ENCODE measurements at places on chromosomes 5 and 9. TPM values are rescaled to one million over a fixed set of nuclear protein-coding genes. Genes with fewer than 3 reads are reported as not detected.
A peak's percentile ranks its signal among the peaks of the same experiment; 100 is the strongest.

GRCh38 chr9:96425500-96426169, 7.5 kb upstream of the ZNF367 start:
- DNase-seq: no peak

DNA sequence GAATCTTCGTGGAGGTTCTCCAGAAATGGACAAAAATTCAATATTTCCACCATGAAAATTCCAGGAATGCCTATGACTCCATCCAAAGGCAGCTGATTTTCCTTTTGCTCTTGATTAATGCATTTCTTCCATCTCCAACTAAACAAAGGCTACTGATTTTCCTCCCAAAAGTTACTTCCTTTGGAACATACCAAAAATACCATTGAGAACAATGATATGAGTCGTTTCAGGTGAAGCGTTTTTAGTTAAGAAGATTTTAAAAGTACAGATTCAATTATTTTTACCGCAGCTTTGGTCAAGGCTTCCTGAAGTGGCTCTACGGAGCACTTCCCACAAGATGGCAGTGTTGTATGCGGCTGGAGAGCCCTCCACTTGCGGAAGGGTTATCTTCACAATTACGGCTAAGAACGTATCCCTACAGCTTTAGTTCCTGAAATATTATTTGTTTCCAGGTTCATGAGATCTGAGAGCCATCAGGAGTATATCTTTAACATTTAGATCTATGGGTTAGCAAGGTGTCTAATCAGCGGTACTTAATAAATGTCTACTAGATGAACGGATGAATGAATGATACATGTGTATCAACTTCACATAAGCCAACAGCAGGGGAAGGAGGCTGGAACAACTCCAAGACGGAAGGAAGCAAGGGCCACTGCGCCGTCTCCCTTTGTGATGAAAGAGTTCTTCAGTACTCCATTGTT, 35.9 kb upstream of the ARSB start:
- peak; percentile 62 for DNase-seq

DNA sequence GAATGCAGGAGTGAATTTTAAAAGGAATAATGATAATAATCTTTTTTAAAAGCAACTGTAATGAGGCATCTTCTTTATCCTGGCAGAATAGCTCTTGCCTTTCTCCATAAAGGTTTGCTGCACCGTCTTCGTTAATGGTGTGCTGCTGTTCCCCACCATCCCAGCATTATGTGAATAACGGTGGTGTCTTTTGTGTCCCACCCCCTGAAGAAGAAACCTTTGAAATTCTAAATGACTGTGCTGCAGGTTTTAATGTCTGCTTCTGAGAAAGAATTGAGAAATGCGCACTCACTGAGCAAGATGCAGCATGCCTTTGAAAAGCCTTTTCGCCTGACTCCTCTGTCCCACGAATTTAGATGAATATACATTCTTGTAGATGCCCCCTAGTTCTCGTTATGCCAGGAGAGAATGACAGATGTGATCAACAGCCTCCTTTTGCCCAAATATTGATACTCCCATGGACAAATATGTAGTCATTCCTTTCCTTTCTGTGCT, 246.1 kb upstream of the ZNF462 start:
- no peak for DNase-seq

DNA sequence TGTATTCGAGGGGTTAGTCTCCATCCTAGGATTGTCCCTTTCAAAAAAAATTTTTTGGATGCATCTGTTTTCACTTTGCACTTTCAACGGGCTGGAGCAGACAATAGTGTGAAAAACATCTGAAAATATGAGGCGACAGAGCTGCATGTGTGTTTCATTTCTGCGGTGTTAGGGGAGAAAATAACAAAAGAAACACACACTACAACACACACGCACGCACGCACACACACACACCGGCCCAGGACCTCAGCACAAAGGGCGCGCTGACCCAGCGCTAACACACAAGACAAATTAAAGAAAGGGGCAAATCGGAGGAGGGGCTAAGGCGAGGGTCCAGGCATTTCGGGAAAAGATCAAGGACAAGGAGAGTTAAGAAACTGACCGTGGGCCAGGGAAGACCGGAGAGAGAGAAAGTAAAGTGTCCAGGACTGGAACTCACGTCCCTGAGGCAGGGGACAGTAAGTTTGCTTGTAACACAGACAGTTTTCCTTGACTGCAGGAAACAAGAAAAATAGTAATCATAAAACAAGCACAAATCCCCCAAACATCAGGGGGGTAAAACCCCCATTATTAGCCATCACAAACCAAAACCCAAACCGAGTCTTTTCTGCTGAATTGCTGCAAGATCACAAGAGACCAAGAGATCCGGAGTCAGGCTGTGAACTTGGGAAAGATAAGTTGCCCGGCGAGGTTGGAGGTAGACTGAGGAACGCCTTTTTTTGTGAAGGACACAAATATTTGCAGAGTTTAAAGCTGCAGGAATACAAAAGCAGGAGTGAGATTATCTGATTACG, 302.1 kb downstream of the PARP8 start:
- DNase-seq: no peak

DNA sequence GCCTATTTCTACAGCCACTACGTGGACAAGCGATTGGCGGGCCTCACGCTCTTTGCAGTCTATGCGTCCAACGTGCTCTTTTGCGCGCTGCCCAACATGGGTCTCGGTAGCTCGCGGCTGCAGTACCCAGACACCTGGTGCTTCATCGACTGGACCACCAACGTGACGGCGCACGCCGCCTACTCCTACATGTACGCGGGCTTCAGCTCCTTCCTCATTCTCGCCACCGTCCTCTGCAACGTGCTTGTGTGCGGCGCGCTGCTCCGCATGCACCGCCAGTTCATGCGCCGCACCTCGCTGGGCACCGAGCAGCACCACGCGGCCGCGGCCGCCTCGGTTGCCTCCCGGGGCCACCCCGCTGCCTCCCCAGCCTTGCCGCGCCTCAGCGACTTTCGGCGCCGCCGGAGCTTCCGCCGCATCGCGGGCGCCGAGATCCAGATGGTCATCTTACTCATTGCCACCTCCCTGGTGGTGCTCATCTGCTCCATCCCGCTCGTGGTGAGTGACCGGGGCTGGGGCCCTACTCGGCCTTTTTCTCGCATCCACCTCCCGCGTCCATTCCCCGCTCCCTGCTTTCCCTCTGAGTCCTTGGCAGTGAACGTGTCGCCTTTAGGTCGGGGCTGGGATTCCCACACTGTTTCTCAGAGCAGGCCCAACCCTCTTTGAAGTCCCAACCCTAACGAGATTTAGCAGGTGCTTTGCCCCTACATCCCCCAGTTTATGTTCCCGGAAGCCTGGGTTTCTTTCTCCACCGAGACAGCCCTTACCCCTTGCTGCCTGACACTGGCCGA, 1.8 kb downstream of the PTGER4 start:
- DNase-seq: no peak

- no peak for DNase-seq
These were observed 281.4 kb upstream of the VLDLR start for GRCh38 chr9:2340046-2340760.

Gene PHF24
- 0.33 TPM for polyA plus RNA-seq

- DNase-seq: no peak
These were observed 39.4 kb upstream of the MAP1B start for GRCh38 chr5:72067682-72068470.

GRCh38 chr9:135616619-135617537, 22.5 kb downstream of the GLT6D1 start:
- no peak for DNase-seq

All from left kidney (tissue), 8 donors.